ENCODE measurements at places on chromosomes 7 and 10.

GRCh38 chr7:138377306-138377705 is 82.8 kb upstream of the TRIM24 start:
- no peak for DNase-seq

- no peak for DNase-seq
Measured at GRCh38 chr10:51986516-51986915, 287.1 kb upstream of the CSTF2T start.

DNA sequence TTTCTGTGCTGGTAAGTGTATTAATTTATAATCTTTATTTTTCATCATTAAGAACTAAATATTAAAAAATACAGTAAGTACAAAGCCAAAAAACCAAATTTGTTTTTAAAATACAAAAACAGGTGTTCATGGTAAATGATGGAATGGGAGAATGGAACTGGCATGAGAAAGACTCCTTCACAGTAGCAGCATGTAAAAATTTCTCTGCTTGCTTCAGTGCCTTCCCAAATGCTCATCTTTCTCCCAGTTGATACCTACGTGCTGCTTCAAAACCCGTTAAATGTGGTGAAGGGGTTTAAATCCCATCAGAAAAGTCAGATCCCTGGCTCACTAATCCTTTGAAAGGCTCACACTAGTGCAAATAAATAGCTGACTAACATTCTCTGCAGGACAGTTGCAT is 4.2 kb downstream of the RNF133 start:
- no peak for DNase-seq

DNA sequence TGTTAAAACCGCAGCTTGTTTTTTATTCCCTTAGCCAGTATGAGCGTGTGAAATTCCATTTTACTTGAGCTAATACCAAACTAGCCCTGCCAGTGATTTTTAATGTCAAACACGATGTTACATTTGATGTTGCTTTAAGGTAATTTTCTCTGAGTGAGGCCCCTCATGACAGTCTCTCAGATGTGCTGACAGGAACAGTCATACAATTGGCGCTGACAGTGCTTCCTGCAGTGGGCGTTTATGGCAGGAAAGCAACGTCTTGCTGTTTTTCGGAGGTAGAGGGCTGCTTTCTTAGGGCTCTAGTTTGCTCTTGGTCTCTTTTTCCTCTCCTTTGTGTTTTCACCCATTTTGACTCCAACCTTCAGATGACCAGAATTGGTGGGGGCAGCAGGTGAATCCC is 19.3 kb downstream of the PON1 start:
- DNase-seq = no peak

- no peak for DNase-seq
Measured at GRCh38 chr10:54758791-54759190, 42.2 kb downstream of the PCDH15 start.

DNA sequence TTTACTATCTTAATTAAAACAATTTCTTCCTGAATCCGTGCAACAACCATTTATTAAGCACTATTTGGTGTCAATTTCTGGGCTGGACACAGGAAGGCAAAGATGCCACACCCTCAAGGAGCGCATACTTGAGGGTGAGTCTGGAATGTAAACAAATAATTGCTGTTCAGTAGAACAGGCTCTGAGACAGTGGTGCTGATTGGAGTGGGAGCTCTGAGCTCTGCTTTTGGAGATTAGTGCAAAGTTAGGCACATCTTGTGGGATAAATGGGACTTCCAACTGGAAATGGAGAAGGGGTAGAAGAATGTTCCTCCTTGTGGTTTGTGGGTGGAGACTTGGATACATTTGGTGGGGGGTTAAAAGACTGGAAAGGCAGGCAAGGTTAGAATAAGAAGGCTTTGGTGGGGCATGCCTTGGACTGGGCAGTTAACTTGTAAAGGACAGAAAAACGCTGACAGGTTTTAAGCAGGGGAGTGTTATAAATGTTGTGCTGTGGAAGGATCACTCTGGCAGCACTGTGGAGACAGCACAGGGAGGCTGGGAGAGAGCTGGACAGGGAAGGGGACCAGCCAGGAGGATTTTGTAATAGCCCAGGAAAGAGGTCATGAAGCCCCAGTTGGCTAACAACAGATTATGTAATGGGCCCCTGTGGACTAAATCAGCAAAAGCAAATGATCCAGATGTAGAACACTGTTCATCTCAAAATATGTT is 80.7 kb downstream of the ZNF365 start:
- DNase-seq = no peak

- no peak for DNase-seq
Measured at GRCh38 chr10:93452143-93452542, 30.0 kb downstream of the MYOF start.

- no peak for DNase-seq
Measured at GRCh38 chr7:150927157-150927955, 50.8 kb downstream of the KCNH2 start.

DNA sequence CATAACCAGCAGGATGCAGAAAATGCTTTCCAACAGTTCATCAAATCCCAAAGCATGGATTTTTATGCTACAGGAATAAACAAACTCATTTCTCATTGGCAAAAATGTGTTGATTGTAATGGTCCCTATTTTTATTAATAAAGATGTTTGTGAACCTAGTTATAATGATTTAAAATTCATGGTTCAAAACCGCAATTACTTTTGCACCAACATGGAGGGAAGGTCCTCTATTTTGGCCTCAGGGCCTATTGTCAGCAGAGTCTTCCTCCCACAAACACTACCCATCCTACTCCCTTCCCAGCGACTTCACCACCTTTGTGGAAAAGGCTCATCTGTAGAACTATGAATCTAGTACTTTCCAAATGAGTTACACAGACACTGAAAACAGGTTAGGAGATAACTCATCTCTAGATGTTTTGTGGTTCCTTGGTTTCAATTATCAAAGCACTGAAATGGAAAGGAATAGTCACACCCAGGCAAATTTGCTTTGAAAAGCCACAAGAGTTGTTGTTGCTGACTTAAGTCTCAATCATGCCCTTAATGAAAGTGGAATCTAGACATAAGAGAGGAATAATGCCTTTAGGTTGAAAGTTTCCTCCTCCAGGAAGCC is 59.4 kb upstream of the FRMD4A start:
- DNase-seq = no peak

DNA sequence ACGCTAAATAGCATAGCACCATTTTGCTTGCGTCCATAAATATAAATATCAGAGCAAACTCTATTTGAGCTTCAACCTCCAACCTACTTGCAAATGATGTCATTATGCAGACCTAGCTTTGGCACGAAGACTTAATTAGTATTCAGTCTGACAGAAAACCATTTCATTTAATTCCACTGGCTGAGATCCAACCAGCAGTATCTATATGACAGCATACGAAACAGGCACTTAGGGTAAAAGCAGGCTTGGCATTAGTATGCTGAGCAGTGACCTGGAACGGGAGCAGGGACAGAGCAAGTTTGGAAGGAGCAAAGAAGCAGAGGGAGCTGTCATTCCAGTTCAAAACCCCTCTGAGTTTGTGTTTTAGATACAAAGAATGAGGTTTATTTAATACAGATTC is 312.5 kb upstream of the CHRM2 start:
- no peak for DNase-seq

GRCh38 chr7:8295638-8296361 is 33.8 kb upstream of the ICA1 start:
- DNase-seq = peak; percentile 54

GRCh38 chr10:12981570-12981969 is 19.9 kb downstream of the CCDC3 start:
- DNase-seq = no peak

- no peak for DNase-seq
Measured at GRCh38 chr10:132006966-132007365, 25.2 kb upstream of the BNIP3 start.

GRCh38 chr7:91397096-91397495 is 132.9 kb downstream of the FZD1 start:
- no peak for DNase-seq

DNA sequence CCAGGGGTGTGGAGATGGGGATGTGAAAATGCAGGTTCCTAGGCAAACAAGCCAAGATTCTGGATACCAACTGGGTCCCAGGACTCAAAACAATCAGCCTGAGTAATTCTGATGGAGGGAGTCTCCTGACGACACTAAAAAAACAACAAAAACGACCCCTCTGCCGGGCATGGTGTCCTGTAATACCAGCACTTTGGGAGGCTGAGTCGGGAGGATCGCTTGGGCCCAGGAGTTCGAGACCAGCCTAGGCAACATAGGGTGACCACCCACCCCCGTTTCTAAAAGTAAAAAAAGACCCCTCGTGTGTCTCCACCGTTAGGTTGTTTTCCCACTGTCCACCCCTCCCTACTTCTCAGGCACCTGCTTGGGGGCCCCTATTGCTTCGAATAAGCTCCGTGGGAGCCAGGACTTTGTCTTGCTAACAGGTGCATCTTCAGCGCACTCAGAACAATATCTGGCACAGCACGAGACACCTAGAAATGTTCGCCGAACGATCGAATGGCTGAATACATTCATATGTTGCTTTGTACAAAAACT is 743 bp upstream of the NRF1 start:
- no peak for DNase-seq

- no peak for DNase-seq
Measured at GRCh38 chr10:49241385-49241784, 53.2 kb upstream of the TMEM273 start.

DNA sequence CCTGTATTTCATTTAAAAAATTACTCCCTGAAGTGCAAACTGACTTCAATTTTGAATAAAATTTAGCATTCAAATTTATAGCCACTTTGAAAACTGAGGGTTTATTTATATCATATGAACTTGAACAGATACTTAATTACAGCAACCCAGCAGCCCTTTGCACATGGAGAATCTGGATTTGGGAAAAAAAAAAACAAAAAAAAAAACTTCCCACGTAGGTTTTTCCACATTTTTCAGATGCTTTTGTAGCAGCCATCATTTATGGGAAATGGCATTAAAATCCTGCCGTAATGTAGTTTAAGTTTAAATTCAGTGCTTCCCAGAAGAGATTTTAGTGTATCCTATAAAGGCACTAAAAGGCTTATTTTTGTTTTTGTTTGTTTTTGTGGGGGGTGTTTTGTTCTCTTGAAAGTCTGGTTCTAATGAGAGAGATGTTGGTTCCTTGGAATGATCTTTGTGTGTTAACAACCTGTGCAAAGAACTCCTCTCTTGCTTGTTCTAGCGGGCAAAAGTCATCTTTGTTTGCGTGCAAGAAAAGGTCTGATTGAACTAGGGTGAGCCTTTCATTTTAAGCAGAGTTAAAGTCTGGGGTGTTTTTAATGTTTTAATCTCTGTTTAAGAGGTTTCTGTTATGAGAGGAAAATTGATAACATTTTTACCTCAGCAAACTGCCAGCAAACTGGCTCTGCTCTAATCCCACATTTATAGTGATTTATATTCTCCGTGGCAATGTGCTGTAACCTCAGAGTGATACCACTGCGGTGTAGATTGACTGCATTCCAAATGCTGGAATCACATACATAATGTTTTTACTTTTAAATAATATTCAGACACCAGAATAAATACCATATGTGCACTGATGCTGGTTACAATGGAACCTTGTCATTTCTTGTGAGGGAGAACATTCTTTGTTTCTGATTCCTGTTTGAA is 105.5 kb downstream of the WNT2 start:
- DNase-seq = no peak

DNA sequence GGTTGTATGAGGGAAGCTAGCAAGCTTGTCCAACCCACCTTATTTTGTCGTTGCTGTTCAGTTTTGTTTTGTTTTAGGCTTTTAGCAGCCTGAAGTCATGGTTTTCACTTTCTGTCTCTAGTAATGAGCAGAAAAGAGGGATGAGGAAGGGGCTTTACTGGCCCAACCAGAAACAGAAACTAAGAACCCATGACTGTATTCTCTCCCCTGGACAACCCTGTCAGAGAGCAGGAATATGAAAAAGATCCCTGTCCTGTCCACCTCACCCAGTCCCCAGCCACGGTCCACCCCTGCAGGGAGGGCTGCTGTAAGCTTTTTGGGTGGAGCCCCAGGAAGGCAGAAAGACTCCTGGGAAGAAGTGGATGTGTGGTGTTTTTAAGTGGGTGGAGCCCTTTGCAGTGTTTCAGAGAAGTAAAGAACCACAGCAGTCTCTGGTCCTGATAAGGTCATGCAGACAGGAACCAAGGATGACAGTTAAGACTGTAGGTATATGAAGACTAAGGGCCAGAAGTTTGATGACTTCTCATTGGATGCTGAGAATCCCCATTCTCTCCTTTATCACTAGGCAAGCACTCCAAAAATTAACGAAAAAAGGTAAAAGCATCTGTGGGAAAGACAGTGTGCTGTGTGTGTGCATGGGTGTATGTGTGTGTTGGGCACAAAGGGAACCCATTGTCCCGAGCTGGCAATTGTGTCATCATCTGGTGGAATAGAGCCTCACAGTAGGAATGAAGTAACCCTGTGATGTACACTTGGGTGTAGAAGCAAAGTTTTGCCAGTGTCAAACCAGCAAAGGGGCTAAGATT is 13.8 kb downstream of the MRPL32 start:
- no peak for DNase-seq

GRCh38 chr10:52526251-52526823 is 212.3 kb downstream of the DKK1 start:
- no peak for DNase-seq

GRCh38 chr10:103855852-103856796 is 748 bp upstream of the SH3PXD2A start:
- DNase-seq = no peak

DNA sequence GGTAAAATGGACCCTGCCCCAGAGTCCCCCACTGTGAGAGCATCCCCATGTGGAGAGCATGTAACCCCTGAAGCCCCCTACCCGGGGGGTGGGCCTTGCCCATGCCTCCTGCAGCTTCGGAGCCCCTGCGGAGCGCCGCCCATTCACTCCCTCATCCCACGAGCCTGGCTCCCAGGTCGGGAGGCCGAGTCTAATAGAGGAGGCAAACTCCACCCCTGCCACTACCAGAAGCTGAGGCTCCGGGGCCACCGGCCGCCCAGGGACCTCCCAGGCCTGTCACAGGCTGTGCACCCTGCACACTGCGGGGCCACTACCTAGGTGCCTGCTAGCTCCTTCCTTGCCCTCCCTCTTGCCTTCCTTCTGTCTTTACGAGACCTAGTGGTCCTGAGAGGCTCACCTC is 17.4 kb downstream of the WDR86 start:
- no peak for DNase-seq

- DNase-seq = no peak
Measured at GRCh38 chr10:119313644-119314043, 106.3 kb downstream of the GRK5 start.

DNA sequence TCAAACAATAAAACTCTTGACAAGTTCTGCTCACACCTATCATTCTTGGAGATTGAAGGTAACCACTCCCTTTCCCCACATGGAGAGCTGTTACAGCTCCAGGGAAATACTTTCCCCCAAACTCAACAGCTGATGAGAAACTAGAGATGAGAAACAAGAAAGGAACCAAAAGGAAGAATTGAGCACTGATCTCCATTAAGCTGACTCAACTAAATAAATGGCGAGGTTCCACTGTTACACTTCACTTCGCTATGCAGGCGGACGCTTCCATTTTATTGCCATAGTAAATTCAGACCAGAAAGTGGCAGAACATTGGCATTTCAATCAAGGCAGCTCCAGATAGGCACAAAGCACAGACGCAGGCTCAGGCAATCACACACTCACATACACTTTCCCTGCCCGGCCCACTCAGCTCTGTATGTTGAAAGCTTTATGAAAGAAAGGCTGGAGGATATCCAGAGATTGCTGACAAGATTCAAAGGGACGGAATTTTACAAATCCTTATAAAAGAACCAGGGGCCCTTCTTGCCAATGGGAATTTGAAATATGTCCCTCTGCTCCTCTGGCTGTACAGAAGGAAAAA is 11.5 kb upstream of the YAE1 start:
- no peak for DNase-seq

GRCh38 chr10:118262538-118262937 is 79.6 kb downstream of the FAM204A start:
- DNase-seq = no peak

Data from NCI-H187 treated with DMSO at 0.1 percent for 48 hours (cell line).